ENCODE measurements at places on chromosomes 12 and 14.

DNA sequence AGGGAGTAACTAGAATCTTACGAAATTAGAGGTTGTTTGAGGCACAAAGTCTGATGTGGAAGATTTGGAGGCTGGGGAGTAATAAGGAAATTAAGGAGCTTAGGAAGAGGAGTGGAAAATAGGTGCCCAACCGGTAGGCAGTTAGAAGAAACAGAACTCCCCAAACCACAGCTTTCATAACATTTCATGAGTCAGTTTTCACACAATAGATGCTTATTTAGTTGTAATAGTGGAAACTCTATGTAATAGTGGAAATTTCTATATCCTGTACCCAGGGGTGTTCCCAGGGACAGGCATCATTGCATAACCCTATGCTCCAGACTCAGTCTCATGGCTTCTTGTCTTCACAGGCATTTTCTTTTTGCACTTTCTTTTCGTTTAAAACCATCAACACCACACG is 8.3 kb downstream of the C3AR1 start:
- DNase-seq: no peak

GRCh38 chr12:111225307-111225706 is 143.6 kb downstream of the PHETA1 start:
- no peak for DNase-seq

- no peak for DNase-seq
These were observed 3.8 kb downstream of the MARS1 start for GRCh38 chr12:57491393-57492280.

- no peak for DNase-seq
These were observed 88.4 kb downstream of the TMCC3 start for GRCh38 chr12:94561943-94562411.

- no peak for DNase-seq
These were observed 79.3 kb downstream of the ARF6 start for GRCh38 chr14:49972131-49972671.

- DNase-seq: no peak
These were observed 51.1 kb downstream of the TRAFD1 start for GRCh38 chr12:112176321-112177010.

DNA sequence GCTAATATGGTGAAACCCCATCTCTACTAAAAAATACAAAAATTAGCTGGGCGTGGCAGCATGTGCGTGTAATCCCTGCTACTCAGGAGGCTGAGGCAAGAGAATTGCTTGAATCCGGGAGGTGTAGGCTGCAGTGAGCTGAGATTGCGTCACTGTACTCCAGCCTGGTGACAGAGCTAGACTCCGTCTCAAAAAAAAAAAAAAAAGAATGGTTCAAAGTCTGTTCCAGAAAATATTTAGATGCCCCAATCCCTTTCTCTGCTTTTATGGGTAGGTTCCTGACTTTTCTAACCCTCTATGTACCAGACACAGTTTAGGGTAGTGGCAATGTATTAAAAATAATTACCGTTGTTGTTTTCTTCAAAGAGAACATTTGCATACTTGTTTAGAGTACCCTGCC is 161.4 kb downstream of the STXBP6 start:
- DNase-seq: no peak

DNA sequence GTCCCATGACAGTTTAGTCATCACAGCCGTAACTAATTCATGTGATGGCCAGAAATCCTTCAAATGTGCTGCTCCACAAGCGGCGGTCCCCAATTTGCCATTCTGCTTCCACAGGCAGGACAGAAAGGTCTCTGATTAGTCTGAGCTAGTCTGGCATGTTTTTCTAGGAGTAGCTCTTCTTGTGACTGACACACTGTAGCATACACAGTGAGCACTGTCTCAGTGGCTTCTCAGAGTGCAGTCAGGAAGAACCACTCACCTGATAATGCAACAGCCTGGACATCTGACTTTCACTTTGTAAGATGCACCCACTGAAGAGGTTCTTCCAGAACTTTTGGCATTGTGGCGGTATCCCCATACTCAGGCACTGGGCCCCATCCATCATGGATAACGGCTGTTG is 1266.2 kb downstream of the TMEM121 start:
- no peak for DNase-seq

- no peak for DNase-seq
These were observed 2.1 kb upstream of the YY1 start for GRCh38 chr14:100236881-100237280.

DNA sequence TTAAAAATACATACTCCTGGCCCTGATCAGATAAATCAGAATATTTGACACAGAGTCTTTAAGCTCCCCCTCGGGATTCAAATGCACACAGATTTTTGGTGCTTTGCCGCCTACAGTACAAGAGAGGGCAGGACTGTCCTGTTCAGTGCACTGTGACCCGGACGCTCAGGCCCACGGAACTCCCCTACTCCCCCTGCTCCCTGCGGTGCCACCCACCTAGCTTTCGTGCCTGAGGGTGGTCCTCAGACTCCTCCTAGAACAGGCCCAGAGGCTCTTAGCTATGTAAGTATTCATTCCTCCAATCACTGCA is 13.7 kb upstream of the SERPINA3 start:
- no peak for DNase-seq

GRCh38 chr14:54200726-54201125 is 196.1 kb upstream of the CDKN3 start:
- DNase-seq: no peak

DNA sequence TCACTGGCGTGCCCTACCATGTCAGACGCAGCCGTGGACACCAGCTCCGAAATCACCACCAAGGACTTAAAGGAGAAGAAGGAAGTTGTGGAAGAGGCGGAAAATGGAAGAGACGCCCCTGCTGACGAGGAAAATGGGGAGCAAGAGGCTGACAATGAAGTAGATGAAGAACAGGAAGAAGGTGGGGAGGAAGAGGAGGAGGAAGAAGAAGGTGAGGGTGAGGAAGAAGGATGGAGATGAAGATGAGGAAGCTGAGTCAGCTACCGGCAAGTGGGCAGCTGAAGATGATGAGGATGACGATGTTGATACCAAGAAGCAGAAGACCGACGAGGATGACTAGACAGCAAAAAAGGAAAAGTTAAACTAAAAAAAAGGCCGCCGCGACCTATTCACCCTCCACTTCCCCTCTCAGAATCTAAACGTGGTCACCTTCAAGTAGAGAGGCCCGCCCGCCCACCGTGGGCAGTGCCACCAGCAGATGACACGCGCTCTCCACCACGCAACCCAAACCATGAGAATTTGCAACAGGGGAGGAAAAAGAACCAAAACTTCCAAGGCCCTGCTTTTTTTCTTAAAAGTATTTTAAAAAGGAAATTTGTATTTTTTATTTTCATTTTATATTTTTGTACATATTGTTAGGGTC is 13.2 kb downstream of the TRIP11 start:
- DNase-seq: no peak

DNA sequence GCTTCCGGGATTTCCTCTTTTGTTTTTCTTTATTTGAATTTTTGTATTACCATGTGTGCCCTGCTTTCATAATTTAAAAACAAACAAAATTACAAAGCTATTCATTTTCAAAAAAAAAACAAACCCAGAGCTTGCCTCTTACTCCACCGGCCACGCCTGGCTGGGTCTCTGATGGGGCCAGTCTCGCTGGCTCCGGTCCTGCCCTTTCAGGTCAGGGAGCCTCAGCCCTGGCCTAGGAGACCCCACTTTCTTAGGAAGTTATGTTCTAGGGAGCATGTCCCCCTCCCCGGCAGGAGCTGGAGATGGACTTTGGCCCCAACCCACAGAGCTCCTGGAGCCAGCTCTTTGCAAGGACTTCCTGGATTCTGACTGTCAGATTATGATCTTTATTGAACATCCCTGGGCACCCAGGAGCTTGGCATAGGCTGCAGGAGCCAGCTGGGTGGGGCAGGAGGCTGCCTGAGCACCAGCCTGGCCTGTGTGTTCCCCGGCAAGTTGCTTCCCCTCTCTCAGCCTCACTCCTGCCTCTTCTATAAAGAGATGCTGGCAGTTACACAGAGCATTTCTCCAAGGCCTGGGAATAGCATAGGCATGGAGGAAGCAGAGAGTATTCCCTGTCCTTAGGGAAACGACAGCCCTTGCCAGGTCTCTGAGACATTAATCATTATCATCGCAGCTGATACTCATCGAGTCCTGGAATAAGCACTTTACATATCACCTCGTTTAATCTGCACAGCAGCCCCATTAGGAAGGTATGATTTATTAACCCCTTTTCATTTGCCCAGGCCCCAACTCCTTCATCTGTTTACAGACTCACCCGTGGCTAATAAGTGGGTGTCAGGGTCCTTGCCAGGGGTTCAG is 3.5 kb downstream of the DEGS2 start:
- DNase-seq: no peak

- DNase-seq: no peak
These were observed 1245.6 kb upstream of the SEL1L start for GRCh38 chr14:82779301-82779700.

GRCh38 chr14:72616294-72616693 is 277.6 kb downstream of the DPF3 start:
- DNase-seq: no peak

DNA sequence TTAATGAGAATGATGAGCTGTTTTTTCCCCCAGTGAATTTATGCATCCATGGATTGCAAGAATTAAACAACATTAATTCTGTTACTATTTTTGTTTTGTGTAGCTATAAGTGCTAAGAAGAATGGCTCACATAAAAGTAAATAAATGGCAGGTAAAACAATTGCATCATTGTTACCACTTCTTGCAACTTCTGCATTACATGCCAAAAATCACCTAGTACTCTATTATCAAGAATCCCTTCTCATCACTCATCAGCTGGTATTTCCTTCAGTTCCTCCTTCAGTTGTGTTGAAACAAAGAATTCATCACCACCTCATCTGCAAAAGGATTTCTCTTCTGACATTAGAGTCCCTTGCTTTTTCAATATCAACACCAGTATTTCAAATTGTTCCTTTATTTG is 773 bp downstream of the A2M start:
- DNase-seq: no peak

DNA sequence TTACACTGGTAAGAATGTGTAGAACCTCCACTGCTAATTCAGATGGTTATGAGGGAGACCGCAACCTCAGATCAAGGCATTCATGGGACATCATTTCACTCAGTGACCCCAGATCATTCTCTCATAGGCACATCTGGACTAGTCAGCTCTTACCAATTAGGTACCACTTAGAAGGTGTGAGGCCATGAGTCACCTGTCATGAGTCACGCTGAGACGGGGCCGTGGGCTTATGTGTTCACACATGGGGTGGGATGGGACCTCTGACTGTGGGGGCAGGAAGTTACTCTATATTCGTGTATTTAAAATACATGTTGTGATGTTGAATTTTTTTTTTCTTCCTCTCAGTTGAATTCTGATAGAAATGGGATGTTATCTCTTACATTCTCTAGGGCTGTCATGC is 55.9 kb downstream of the CCDC92 start:
- DNase-seq: no peak

GRCh38 chr14:74368441-74368840 is 20.2 kb downstream of the VRTN start:
- no peak for DNase-seq

DNA sequence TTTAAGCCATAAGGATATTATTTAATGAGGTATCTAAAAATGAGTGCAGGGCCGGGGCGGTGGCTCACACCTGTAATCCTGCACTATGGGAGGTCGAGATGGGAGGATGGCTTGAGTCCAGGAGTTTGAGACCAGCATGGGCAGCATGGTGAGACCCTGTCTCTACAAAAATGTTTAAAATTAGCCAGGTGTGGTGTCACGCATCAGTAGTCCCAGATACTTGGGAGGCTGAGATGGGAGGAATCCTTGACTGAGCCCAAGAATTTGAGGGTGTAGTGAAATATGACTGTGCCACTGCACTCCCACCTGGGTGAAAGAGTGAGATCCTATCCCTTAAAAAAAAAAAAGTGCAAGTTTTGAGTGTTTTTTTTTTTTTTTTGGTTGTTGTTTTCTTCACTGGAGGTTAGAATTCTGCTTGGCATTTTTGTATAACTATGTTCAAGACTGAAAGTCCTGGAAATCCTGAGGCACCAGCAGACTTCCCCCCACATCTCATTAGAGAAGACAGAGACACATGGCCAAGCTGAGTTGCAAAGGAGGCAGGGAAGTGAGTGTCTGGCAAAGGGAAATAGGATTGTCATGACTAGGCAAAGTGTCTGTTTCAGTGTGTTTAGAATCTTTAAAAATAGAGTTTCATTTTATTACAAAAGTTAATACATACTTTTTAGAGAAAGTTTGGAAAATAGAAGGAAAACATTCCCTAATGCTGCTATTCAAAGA is 53.5 kb upstream of the DUSP6 start:
- DNase-seq: no peak

DNA sequence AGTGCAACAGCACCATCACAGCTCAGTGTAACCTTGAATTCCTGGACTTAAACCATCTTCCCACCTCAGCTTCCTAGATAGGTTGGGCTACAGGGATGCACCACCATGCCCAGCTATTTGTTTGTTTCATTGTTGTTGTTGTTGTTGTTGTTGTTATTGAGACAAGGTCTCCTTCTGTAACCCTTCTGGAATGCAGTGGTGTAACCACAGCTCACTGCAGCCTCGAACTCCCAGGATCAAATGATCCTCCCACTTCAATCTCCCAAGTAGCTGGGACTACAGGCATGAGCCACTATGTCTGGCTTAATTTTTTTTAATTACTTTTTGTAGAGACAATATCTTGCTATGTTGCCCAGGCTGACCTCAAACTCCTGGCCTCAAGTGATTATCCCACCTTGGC is 1.2 kb upstream of the NEMP1 start:
- DNase-seq: no peak

GRCh38 chr12:2682296-2683251 is 112.2 kb upstream of the FKBP4 start:
- no peak for DNase-seq

DNA sequence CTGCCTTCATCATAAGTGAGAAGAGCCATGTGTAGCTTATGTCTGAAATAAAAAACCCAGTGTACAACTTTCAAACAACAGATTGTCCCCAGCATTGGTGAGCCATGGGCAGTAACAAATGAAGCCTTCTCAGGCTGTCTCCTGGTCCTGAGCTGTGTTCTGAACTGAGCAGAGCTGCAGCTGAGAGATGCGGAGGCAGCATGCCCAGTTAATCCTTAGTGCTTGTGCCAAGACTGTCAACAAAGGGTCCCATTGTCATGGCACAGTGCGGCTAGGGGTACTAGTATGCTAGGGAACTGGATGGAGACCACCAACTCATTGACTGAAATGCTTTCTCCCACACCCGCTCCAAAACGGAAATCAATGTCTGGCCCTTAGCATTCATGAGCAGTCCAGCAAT is 154.3 kb downstream of the RMST start:
- no peak for DNase-seq

GRCh38 chr12:47359310-47360092 is 279.7 kb upstream of the AMIGO2 start:
- DNase-seq: no peak

DNA sequence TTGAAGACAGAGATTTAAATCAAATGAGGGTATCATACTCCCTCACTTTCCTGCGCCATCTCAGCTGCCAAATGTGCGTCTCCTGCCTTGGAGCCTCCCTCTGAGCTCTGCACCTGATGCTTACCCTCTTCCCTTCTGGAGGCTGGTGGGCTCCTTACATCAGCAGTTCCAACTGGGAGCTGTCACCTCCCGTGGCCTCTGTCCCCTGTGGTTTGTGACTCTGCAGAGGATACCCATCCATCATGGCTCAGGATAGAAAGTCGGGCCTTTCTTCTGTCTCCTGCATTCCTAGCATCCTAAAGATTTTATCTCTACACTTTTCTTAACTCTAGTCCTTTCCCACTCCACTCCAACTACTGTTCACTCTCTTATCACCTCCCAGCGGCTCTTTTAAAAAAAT is 570.6 kb downstream of the BCL11B start:
- DNase-seq: no peak

- DNase-seq: no peak
These were observed 209.1 kb downstream of the TTC7B start for GRCh38 chr14:90607141-90607540.

Measured in activated naive CD4-positive, alpha-beta T cell (primary cell).